ENCODE measurements at places on chromosomes 13 and 19.

- no peak for DNase-seq
Measured at GRCh38 chr13:106110241-106110855, 425.1 kb downstream of the EFNB2 start.

- DNase-seq, result no peak
Measured at GRCh38 chr13:75541287-75541686, 3.6 kb upstream of the COMMD6 start.

DNA sequence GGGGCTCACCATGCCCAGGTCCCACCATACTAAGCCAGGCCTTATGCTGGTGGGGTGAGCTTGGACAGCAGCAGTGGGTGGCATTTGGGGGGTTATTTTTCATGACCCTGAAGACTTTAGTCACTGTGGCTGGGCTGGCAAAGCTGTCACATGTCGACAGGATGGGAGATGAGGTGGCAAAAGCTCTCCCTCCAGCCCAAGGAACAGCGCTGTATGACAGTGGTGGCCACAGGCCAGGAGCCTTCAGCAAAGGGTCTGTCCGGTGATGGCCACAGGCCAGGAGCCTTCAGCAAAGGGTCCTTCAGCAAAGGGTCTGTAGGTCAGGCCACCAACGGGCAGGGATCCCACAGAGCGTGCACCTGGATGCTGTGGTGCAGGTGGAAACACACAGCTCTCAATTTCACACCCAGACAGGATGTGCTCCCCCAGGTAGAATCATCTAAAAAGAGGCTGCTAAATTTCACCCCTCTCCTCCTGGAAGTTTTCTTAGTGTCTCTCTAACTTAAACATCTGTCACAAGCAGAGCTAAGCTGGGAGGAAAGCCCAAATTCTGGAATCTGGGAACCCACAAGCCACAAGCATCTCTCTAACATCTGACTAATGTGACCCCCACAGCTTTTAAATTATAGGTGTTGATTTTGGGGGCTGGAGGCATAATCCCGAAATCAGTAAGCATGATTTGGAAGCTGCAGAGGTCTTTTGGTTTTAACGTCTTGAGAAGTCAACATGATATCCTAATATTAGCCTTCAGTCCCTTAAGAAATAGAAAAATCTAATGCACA, 23.0 kb downstream of the COL4A1 start:
- no peak for DNase-seq

DNA sequence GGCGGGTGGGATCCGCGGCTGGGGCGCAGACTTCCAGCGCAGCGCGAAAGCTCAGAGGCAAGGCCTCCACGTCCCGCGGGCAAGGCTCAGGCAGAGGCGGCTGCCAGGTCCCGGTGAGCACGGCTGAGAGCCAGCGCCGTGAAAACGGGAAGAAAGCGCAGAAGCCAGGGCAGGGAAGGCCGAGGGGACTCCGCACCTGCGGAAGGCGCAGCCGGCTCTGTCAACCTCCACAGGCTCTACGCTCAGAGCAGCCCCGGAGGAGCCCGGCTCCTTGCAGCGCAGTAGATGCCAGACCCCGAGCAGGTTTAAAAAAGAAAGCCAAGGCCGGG, 131.0 kb downstream of the RNF17 start:
- DNase-seq, result no peak

DNA sequence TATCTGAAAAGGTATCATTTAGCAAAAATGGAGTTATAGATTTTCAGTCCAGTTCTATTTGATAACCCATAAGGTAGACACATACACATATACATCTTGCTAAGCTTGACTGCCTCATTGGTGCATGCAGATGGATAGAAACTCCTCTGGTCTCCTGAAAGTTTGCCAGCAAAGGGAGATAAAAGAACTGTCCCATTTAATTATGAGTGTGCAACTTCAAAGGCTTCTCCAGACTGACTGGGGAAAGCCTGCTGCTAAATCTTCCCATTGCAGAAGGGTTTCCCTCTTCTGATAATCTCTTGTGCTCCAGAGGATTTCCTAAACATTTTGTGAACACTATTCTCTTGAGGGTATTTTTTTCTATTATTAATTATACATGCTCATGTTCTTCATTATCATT, 131.9 kb downstream of the ITGBL1 start:
- no peak for DNase-seq

All from RWPE2 (cell line).